NK-92 treated with Interleukin-12 subunit alpha and Interleukin-12 subunit beta, amount 100 ng/mL, for 24 hours (cell line): ENCODE measurements at places on chromosomes 4 and X.

DNA sequence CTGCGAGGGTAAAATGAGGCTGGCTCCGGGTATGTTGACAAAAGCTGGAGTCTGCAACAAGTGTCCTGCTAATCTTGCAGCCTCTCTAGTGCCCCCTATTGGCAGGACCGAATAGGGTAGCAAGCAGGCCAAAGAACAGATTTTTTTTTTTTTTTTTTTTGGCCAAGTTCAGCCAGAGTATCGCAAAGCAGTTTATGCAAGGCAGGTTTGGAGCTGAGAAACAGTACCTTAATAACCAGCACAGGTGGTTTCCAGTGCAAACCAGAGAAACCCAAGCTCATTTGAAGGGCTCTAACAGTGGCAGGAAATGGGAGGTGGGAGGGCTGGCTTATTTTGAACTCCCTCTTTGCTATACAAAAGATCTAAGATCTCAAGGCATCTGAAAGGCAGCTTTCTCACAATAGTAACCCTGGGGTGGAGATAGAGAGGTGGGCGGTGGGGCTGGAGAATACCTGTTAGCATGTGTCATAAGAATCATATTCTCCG, 38.2 kb upstream of the OCIAD2 start:
- no peak for DNase-seq

DNA sequence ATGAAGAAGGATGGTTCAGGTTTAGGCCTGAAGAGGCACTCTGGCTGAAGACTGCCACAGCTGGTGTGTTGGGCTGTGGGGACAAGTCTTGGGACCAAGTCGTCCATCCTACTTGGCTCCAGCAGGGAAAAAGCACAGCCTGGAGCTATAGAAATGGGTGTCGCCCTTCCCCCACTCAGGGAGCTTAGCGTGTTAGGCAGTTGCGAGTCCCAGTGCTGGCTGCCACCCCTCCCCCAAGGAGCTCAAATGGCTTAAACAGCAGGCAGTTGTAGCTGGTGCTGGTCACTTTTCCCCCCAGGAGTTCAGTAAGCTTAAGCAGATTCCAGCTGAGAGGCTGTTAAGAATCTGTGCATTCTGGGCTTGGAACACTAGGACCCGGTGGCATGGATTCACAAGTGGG, 319.5 kb upstream of the POF1B start:
- no peak for DNase-seq

DNA sequence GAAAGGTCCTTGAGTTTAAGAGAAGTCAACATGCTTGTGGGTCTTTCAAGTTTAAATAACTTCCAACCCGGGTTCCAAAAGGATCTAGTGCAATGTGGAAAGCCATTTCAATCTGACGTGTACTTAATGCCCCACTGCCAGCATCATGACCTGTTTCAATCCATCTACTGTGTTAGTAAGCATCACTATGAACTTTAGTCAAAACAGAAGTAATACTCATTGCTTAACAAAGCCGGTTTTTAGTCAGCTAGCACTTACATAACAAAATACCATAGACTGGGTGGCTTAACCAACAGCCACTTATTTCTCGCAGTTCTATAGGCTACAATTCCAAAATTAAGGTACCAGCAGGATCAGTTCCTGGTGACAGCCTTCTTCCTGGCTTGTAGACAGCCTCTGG, 677.5 kb downstream of the DMD start:
- DNase-seq = no peak

DNA sequence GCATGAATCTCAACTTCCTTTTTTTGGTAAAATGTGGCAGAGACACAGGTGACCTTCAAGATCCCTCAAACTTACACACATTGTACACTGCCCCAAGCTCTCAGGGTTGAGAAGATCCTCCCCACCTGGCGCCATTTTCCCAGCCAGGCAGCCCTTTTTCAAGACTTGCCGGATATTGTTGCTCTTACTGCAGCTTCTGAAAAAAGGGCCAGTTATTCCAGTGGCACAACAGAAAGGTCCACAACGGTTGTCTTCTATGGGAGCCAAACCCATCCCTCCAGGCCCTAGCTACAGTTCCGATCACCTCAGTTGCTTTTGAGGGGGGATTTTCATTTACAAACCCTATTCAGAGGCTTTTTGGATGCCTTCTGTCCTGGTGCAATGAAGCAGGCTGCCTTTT, 101.1 kb downstream of the CHIC2 start:
- DNase-seq = no peak

- DNase-seq = no peak
Measured at GRCh38 chr4:41517121-41517520, 20.8 kb upstream of the LIMCH1 start.

- no peak for DNase-seq
Measured at GRCh38 chr4:67051000-67051789, 494.1 kb downstream of the CENPC start.

GRCh38 chr4:127113844-127114362, 518.9 kb upstream of the INTU start:
- DNase-seq = no peak

GRCh38 chr4:81724925-81725329, 253.2 kb upstream of the RASGEF1B start:
- peak; percentile 12 for DNase-seq

DNA sequence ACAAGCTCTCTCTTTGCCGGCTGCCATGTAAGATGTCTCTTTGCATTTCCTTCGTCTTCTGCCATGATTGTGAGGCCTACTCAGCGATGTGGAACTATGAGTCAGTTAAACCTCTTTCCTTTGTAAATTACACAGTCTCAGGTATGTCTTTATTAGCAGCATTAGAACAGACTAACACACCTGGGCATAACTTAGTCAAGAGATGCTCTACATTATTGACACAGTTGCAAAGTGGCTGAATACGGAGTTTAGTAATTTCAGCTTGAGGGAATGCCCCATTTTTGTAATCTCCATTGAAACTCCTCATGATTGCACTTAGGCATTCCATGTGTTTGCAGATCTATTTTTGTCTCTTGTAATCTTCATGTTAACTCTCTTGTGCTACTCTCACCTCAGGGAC, 299.5 kb upstream of the HAND2 start:
- no peak for DNase-seq

DNA sequence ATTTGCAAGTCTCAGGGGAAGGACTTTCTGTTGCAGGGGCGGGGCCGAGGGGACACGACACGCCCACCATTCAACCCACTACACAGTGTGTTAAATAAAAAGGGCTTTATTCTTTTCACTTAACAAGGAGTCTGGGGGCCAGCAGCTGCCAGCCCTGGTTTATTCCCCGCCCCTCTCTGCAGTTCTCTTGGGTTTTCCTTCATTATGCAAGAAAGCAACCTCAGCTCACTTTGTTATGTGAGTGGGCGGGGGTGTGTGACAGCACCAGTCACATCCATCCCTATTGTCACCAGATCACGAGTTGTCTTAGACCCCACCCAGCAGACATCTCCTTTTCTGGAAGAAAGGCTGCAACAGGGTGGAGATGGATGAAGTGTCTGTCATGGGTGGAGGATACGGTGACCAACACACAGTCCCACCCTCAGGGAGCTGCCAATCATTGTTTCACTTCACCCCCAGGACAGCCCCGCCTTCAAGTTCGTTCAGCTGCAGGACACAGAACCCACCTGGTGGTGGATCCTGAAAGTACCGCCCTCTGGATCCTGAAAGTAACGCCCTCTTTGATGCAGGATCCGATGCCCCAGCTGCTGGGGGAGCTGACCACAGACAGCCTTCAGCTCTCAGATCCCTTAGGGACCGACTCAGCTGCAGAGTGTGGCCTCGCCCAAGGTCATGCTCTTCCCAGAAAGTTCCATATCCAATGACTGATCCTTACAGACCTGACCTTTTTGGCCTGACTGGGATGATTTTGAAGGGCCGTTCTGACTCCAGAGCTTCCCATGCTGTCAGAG, 79.6 kb downstream of the SMIM20 start:
- no peak for DNase-seq

DNA sequence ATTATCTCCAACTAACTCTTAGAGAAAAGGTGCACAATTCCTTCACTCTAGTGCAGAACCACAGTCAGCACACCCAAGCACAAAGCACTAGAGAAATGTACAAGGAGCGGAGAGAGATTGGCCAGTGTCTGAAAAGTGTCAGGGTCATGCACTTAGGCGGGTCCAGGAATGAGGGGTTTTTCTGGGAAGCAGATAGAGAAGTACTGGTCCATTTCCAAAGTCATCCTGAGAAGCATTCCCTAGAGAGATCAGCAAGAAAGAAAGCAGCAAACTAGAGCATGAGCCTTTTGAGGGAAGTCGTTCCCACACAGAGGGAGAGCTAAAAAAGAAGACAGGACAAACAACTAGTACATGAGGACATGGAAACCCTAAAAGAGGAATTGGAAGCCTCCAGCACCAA, 168.1 kb upstream of the MAP3K15 start:
- DNase-seq = no peak

DNA sequence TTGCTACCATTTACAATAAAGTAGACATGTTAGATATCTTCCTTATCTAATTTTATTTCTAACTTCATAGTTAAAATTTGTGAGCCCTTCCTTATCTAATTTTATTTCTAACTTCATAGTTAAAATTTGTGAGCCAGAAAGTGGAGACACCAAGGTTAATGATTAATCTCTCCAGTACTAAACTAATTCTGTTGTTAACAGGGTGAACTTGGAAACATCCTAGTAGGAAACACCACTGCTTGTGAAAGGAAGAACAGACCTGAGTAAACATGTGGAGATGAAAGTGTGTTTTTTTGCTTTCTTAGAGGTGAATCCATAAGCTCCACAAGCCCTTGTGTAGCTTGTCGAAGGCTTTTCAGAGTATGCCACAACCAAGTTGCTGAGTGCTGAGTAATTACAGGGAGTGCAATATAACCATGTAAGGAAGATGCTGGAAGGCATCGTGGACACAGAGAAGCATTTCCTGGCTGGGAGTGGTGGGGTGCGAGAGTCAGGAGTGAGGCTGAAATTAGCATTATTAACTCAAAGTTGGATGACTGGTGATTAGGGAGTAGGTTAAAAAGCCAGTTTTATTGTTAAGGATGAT, 118.6 kb upstream of the NEIL3 start:
- no peak for DNase-seq

GRCh38 chrX:133569217-133569616, 153.9 kb upstream of the GPC4 start:
- no peak for DNase-seq
